ENCODE measurements at places on chromosomes 5 and 9. TPM values are rescaled to one million over a fixed set of nuclear protein-coding genes. Genes with fewer than 3 reads are reported as not detected.

DNA sequence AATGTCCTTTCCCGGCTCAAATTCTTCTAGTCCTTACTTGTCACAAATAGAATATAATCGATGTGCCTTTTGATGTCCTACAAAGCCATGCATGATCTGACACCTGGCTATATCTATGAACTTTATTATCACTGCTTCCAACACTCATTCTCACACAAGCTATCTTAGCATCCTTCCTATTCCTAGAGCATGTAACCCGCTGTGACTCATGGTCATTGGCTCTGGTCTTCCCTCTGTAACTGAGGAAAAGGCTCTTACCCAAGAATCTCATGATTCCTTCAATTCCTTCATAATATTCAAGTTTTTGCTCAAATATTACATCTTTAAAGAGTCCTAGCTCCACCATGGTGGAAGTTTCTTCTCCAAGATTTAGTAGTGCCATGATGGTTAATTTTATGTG is 480.0 kb upstream of the PAPPA start:
- no peak overlapping the region for H3K27ac ChIP-seq
- DNase-seq = no peak
- no peak overlapping the region for H3K4me3 ChIP-seq
- no peaks in the 10 kb centered on the region for H3K4me1 ChIP-seq
- H3K36me3 ChIP-seq = no peaks in the 10 kb centered on the region

The COL5A1 gene
- polyA plus RNA-seq = under 0.01 TPM

DNA sequence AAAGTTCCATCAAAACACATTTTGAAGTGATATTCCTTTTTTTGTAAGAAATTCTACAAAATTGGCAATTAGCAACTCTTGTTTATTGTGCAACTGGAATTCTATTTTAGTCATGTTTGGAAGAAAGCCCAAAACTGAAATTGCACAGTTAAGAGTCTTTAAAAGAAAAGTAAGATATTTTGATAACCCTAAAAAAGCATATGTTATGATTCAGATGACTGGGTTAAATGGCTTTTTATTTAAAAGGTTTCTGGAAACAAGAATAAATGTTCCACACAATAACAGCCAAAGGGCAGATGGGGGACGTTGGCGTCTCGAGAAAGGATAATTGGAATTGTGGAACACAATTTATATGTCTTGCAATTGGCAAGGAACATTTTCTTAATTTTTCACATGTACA is 275.2 kb downstream of the CDH9 start:
- no peak for DNase-seq
- no peaks in the 10 kb centered on the region for H3K4me1 ChIP-seq
- no peak overlapping the region for H3K27ac ChIP-seq
- no peaks in the 10 kb centered on the region for H3K27me3 ChIP-seq

The IFNE gene
- polyA plus RNA-seq = not detected

DNA sequence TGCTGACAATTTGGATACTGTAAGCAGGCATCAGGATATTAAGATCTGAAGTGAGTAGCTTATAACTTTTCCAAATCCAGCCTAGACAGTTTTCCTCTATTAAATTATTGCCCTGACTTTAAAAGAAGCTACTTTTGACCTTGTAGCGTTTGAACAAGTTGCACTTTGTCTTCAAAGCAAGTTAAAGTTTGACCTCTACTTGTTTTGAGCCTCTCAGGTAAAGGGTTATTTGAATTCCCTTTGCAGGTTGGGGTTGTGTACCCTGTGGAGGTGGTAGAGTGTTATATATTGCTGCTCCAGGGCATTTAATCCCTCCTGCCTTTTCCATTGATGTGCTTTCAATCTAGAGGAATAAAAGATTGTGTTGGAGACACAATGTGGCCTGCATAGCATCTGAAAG is 30.1 kb downstream of the FXN start:
- H3K27ac ChIP-seq = no peak overlapping the region
- H3K4me3 ChIP-seq = no peak overlapping the region
- H3K4me1 ChIP-seq = peaks cover 19% of the 10 kb centered on the region
- H3K36me3 ChIP-seq = peaks cover 67% of the 10 kb centered on the region

The LCN9 gene
- polyA plus RNA-seq = not detected

DNA sequence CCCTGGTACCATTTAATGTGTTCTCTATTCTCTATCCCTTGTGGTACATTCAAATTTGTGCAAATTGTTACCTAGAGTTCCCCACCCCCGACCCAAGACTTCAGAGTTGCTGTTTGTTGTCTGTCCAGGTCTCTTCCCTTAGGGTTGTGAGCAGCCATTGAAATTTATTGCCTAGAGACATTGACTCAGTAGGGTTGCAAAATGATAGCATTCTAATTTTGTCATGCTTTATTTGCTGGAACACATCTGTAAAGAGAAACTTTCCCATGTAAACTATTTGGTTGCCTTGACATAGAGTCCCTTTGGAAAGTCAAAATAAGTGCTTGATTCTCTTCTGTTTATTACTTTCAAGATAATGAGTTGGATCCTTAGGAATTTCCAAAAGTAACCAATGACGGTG is 91.7 kb upstream of the KLF9 start:
- H3K27ac ChIP-seq = no peak overlapping the region
- no peaks in the 10 kb centered on the region for H3K36me3 ChIP-seq
- no peaks in the 10 kb centered on the region for H3K4me1 ChIP-seq
